ENCODE measurements at places on chromosomes 16 and 17.

- no peak for DNase-seq
Measured at GRCh38 chr17:38327936-38328335, 15.8 kb downstream of the GPR179 start.

- no peak for DNase-seq
Measured at GRCh38 chr17:7017827-7018200, 5.0 kb upstream of the BCL6B start.

- DNase-seq: no peak
Measured at GRCh38 chr16:49755313-49755620, 100.6 kb downstream of the ZNF423 start.

GRCh38 chr16:20853981-20854620, 46.1 kb downstream of the DCUN1D3 start:
- DNase-seq: no peak

DNA sequence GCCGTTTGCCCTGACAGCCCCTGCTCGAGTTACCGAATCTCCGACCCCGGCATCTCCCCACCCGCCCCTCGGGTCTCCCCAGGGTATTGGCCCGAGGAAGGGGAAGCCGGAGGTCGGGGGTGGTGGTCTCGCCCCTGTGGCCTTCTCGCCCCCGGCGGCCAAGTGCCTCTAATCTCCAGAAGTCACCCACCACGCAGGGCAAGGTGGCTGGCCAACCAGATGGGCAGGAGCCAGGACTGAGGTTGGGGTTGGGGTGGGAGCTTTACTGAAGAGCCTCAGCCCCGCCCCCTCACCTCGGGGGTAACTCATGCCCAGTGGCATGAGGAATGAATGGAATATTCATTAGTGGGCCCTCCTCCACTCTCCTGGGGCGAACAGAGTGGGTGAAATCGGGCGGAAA, 637 bp downstream of the DHRS11 start:
- no peak for DNase-seq

All from cortex of kidney (tissue), 1 donor.